ENCODE measurements at places on chromosomes 6 and 20.

- no peak for DNase-seq
Measured at GRCh38 chr20:48661575-48662455, 166.0 kb downstream of the PREX1 start.

DNA sequence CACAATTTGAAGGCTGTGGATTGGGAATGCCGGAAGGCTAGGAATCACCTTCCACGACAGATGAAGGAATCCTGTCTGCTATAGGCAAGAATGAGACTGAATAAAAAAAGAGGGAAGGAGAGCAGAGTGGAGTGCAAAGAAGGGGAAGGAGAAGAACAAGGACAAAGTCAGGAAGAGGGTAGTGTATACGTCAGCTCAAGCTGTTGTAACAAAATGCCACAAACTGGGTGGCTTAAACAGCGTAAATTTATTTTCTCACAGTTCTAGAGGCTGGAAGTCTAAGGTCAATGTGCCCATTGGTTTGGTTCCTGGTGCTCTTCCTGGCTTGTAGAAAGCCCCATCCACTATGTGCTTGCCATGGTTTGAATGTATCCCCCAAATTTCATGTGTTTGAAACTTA is 104.5 kb downstream of the TTLL2 start:
- DNase-seq, result no peak

DNA sequence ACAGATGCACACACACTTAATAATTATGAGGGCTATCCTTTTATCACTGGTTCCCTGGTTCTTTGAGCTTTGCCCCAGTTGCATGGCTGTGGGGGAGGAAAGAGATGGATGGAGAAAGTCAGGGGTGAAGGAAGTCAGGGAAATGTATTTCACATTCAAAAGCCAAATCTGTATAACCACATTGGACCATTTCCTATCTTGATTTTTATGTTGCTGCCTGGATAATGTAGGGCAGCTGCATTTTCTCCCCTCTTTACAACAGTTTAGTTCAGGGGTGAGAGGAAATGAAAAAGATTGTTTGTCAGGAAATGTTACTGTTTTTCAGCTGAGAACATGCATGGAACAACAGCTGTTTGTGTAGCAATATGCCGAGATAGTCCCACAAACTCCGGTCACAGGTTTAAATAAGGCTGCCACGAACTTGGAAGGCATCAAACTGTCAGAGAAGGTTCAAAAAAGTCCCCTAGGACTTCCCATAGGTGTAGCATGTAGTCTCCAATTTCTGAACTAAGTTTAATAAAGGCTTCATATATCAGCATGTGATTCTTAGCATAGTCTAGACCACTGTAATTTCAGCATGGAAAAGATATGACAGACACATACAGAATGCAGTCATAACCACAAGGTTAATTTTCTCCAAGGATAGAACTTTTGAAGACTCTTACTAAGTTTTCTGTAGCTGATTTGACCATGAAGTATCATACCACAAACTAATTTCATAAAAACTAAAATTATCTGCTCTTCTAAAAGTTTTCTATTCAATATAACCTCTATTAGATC is 82.1 kb upstream of the COL21A1 start:
- no peak for DNase-seq

- no peak for DNase-seq
Measured at GRCh38 chr20:49674383-49675352, 39.0 kb downstream of the B4GALT5 start.

DNA sequence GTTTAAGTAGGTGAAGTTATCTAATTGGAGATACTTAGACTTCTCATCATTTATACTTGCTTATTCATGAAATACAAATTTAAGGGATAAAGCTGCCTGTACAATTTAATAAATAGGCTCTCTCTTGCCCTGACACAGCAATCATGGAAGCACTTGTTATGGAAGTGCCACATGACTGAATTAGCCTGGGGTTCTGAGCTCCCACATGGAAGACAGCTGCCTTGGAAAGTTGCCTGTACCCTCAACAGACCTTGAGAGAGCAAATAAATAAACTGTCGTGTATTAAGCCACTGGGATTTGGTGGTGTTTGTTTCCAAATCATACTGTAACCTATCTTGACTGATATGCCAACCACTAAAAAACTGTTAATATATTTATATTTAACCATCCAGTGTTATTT is 87.0 kb upstream of the RSPO3 start:
- DNase-seq, result no peak

DNA sequence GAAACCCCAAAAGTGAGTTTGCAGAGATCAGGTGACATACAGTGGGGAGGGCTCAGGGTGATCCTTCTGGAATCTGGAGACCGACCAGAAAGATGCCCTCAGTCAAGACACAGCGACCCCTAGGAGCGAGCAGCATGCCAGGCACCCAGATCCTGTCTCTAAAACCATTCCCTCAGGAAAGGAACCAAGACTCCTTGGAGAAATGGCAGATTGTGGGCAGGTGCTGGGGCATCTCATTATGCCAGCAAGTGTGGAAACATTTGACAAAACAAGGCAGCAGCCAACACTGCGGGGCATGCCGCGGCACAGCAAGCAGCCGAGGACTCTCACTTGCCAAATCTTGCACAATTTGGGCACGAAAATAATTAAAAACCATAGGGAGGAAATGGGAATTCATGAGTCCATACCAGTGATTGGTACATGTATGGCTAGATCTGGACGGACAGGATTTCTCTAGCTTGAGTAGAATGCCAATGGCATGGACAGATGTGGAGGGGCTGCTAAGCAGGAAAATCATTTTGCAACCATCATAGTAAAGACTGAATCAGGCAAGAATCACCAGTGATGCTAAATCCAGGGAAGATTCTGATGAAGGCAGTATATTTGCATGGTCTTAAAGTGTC is 76.9 kb downstream of the GINS1 start:
- no peak for DNase-seq

- peak; percentile 37 for DNase-seq
Measured at GRCh38 chr6:170172825-170173256, 118.0 kb downstream of the DLL1 start.

GRCh38 chr6:45965007-45965406 is 50.7 kb downstream of the CLIC5 start:
- no peak for DNase-seq

- DNase-seq, result no peak
Measured at GRCh38 chr6:153944201-153944600, 94.8 kb upstream of the OPRM1 start.

- DNase-seq, result no peak
Measured at GRCh38 chr6:5566718-5567117, 305.4 kb downstream of the FARS2 start.

GRCh38 chr6:114121913-114122662 is 151.1 kb upstream of the HDAC2 start:
- no peak for DNase-seq

- DNase-seq, result no peak
Measured at GRCh38 chr20:9276966-9277468, 208.1 kb downstream of the PLCB4 start.

DNA sequence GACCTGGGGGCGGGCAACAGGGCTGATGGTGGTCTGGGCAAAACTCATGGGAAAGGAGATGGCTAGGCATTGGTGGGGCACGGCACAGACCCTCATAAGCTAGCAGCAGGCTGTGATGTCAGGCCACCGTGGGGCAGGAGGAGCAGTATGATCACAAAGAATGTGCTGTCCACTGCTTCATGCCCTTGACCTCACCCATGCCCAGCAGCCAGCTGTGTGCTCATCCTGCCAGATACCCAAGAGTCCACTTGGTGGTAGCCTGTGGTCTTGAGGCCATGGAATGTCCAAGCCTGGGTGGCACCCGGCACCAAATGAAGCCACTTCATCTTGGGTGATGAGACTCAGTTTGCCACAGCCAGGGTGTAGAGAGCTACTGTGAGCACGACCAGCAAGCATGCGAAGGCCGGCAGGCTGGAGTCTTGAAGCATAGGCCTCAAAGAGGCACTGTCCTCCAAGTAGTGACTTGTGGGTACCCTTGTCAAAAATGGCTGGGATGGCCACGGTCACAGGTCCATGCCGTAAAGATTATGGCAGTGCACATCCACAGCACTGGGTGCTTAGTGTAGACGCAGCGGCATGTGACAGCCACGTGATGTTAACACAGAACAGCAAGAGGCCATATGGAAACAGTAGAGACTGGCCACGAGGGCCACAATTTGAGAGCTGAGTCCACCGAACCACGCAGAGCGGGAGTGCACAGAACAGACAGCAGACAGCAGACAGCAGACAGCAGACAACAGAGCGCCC is 19.0 kb downstream of the PLAGL2 start:
- no peak for DNase-seq

DNA sequence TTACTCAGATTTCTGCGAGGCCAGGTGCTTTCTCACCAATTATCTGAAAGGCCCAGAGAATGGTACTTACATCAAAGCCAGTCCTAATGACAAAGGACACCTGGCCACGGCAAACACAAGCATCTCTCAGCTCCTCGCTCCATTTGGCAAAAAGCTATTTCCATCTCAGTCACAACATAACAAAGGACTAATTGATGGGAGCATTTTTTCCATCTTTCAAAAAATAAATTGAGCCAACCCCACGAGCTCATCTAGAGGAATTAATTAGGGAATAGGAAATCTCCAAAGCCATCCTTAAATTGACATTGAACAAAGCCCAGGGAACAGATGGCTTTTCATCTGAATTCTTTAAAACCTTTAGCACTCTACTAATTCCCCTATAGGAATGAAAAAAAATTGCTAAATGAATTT is 236.7 kb downstream of the HAO1 start:
- DNase-seq, result no peak

GRCh38 chr20:58014628-58015315 is 213.7 kb downstream of the ANKRD60 start:
- no peak for DNase-seq

Measured in H7 (cell line).